NCI-H2029 treated with DMSO at 0.1 percent for 48 hours (cell line): ENCODE measurements at places on chromosomes 3 and 15.
A peak's percentile ranks its signal among the peaks of the same experiment; 100 is the strongest.

- DNase-seq: no peak
Observed at GRCh38 chr15:59174151-59174834, 32.4 kb upstream of the LDHAL6B start.

DNA sequence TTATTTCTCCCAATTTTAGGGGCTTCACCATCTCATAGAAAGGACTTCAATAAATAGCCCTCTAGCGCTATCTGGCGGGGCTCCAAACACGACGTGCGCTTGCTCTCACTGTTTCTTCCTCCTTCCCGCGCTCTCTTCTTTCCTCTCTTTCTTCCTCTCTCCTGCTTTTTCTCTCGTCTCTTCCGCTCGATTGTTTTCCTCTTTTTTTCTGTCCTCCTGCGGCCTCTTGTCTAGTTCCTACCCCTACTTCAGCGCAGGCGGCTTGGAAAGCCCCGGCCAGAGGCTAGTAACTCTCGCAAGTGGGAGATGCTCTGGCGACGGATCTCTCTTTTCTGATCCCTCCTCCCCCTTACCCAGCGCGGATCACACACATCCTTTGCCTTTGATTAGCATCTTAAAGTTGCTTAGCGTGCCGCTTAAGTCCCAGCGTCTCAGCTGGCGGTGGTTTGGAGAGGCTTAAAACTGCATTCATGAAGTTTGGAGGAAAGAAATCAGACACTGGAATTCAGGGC, 6.2 kb upstream of the MEIS2 start:
- no peak for DNase-seq

- no peak for DNase-seq
Observed at GRCh38 chr3:114272271-114272670, 21.6 kb upstream of the TIGIT start.

- no peak for DNase-seq
Observed at GRCh38 chr3:53258600-53259426, 3.0 kb upstream of the TKT start.

GRCh38 chr15:96583671-96584070, 253.2 kb downstream of the NR2F2 start:
- DNase-seq: no peak

DNA sequence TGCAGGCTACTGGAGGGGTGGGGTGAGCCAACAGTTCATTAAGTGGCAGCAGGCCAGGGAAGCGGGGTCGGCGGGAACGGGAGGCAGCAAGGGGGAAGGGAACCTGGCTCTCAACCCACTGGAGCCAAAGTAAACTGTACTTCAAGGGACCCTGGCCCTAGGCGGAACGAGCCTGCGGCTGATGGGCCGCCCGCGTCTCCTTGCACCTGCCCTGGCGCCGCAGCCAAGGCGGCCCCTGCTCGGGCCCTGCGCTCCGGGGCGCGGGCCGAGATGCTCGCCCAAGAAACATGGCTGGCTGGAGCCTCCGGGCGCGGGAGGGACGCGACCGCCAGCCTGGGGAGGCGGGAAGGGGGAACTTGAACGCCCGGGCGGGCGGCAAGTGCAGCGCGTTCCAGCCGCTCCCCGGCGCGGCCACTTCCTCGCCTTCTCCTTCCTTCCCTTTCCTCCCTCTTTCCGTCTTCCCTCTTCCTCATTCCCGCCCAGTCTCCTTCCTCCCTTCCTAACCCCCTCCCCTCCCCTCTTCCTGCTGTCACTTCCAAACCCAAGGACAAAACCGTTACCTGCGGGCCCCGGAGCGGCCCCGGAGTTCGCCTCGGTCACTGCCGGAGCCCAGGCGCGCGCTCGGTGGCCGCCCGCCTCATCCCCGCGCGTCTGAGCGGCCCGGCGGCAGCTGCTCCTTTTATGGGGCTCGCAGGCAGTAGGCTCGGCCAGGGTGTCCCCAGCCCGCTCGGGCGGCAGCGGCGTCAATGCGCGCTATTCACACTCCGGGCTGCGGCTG, 489.7 kb downstream of the MAGI1 start:
- no peak for DNase-seq

GRCh38 chr3:12840591-12841148, 695 bp downstream of the RPL32 start:
- no peak for DNase-seq

DNA sequence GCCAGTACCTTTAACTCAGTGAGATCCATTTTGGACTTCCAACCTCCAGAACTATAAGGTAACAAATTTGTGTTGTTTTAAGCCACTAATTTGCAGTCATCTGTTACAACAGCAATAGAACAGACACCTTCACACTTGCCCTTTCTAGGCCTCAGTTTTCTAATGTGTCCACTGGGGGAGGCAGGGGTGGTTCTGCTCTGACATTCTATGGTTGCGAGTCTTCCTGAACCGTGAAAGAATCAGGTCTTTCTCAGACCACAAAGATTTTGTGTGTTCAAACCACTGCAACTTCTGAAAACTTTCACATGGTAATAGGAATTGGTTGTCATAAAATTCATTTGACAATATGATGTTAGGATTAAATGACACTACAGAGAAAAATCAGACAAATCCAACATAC, 26.8 kb upstream of the CSTA start:
- DNase-seq: no peak

DNA sequence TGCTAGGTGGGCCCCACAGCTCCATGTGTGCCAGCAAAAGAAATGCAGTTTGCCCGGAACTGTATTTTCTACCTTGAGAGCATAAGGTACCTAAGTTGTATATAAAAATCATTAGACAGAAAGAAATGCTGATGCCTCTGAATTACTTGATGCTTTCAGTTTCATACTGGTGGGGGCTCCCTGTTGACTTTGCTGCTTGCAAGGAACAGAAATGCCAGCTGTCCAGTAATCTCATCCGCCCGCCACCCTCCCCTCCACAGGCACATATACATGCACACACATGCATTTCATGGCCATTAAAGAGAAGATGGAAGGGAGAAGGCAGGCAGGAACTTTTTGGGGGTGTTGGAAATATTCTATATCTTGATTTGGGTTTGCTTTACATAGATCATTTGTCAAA, 38.4 kb downstream of the LIMD1 start:
- no peak for DNase-seq

DNA sequence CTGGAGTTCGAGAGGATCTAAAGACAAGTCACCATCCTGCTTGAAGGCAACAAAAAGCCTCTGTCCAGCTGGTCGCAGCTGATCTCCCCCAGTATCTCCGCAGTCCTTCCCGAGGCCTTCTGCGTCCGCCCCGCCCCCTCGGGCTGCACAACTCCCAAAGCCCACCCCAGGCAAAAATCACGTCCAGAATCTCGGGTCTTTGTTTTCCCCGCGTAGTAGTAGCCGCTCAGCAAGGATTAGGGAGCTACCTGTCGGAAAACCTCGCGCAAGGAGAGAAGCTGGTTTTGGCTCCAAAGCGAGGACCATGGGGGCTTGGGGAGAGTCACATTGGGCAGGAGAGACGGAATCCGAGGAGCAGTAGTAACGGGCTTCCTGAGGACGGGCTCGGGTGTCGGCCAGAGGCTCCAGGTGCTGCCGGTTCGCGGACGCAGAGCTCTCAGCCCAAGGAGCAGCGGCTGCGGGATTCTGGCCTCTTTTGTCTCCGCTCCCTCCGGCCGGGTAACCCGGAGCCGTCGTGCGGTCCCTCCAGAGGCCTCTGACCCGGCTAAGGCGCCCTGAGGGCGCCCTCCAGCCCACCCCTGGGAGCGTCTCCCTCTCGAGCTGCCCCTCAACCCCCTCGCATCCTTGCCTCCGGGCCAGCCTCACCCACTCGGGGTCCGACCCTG, 401 bp downstream of the ZSCAN29 start:
- no peak for DNase-seq

- DNase-seq: no peak
Observed at GRCh38 chr3:66068255-66068654, 29.5 kb upstream of the MAGI1 start.

- DNase-seq: no peak
Observed at GRCh38 chr3:56874269-56874668, 72.5 kb upstream of the ARHGEF3 start.

- no peak for DNase-seq
Observed at GRCh38 chr3:157240408-157240807, 80.5 kb upstream of the CCNL1 start.

DNA sequence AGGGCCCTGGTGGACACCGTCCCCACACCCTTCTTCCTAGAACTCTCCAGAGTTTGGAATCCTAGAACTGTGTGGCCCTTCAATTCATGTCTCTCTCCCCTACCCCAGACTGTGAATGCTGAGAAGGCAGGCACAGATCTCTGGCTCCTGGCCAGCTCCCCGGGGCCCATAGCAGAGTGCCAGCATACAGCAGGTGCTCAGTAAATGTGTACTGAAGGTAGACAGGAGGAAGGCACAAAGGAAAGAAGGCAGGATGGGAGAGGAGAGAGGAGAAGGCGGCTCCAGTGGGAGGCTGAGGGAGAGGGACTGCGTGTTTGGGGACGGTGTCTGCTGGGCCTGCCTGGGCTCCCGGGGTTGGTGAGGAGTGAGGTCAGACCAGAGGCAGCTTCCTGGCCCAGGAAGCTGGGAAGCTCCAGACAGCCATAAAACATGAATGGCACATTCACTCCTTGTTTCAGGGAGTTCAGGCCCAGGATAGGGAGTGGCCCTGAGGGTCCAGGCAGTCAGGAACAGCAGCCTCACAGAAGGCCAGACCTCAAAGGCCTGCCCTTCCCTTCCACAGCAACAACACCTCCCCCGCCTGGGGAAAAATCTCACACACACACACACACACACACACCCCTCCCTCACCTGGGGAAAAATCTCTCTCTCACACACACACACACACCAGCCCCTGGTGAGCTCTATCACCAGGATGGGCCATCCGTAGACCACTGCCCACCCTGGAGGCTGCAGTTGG, 137.1 kb upstream of the PRR20G start:
- DNase-seq: no peak

- no peak for DNase-seq
Observed at GRCh38 chr3:101896083-101896757, 46.9 kb downstream of the NFKBIZ start.

DNA sequence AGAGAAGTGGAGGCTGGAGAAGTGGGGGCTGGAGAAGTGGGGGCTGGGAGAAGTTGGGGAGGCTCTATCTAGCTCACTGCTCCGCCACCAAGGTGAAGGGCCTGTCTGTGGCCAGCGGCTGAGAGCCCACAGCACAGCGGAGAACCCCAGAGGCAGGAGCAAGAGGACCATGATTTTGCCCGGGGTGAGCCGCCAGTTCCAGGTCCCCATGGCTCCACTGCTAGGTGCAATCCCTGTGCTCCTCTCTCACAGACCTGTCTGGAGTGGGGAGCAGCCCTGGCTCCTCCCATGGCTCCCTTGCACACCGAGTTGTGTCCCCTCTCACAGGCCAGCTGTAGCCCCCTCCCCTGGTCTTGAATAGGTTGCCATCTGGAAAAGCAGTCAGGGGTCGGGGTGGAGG, 4.7 kb upstream of the NRROS start:
- DNase-seq: no peak

DNA sequence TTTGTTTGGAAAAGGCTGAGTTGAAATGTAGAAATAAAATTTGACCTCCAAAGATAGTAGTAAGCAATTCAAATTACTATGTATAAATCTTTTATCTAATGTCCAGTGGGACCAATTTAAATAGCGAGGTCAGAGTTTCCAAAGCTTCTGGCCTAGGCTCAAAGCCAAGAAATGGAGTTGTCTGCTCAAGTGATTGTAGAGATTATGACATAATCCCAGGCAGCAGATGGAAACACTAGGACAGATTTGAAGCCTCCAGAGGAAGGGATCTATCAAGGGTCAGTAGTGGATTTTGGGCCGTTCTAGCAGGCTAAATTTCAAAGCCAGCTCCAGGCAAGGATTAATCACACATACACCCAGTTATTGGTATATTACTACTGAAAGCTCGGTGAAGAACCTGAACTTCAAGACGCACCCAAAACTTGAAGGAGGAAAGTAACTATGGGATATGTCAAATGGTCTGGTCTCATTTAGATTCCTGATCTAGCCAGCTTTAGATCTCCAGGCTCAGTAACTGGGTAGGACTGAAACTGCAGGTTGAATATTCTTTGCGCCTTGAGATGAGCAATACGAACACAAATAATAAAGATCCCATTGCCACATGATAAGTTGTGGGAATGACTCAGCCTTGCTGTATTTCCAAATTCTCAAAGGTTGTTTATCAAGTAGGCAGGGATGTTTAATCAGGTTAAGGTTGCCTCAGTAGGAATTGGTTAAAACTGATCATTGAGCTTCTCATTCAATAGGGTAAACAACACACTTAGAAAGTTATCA, 30.9 kb upstream of the ARRDC4 start:
- DNase-seq: no peak

DNA sequence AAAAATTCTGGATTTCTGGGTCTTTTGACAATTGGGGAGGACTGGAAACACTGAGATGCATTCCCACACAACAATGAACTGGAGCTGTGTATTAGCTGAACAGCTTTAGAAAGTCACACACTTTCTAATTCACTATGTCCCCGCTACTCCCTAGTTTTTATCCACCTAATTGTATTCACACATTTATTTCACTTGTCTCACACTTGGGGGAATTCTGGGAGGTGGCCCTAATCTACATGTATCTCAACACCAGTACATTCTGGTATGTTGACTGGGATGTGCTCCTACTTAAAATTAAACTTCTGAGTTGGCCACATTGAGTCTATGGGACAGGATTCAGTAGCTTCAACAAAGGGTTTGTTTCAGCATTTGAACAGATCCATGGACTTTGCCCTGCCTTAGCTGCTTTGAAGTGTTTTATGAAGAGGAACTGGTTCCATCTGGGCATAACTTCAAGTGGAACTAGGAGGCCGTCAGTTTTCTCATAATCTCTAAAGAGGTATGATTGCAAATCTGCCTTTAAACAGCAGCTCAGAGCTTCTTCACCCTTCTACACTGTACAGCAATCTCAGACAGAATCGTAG, 106.5 kb upstream of the CMC1 start:
- DNase-seq: no peak

GRCh38 chr3:150747886-150748683, 14.9 kb downstream of the SIAH2 start:
- peak; percentile 15 for DNase-seq

GRCh38 chr15:101121511-101122090, 130.2 kb downstream of the CHSY1 start:
- DNase-seq: no peak

GRCh38 chr15:86317384-86317740, 237.7 kb downstream of the AGBL1 start:
- no peak for DNase-seq

DNA sequence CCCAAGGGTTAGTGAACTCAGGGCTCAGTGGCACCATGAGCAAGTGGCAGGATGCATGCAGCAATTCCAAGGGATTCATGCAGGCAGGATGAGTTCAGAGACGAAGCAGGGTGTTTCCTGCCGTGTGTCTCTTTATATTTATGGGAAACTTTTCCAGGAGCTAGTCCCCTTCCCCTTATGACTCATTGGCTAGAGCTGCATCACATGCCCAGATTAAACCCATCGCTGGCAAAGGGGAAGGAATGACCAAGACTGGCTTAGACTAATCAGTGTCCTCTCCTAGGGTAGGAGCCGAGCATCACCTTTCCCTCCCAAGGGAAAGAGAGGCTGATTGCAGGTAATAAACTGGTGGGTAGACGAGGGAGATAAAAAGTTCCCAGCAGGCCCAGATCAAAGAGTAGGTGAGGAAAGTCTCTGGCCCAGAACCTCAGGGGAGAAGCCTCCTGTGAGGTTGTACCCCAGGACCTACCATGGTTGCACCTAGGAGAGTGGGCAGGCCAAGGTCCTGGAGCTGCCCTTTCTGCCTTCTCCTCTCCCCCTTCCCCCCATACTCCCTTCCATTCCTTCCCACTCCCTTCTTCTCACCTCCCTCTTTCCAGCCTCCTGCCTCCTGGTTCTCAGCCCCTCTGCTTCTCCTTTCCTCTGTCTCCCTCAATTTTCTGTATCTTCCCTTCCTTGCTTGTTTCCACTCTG, 67.8 kb upstream of the ITGA11 start:
- no peak for DNase-seq
